ENCODE measurements at places on chromosomes 12 and 14.

DNA sequence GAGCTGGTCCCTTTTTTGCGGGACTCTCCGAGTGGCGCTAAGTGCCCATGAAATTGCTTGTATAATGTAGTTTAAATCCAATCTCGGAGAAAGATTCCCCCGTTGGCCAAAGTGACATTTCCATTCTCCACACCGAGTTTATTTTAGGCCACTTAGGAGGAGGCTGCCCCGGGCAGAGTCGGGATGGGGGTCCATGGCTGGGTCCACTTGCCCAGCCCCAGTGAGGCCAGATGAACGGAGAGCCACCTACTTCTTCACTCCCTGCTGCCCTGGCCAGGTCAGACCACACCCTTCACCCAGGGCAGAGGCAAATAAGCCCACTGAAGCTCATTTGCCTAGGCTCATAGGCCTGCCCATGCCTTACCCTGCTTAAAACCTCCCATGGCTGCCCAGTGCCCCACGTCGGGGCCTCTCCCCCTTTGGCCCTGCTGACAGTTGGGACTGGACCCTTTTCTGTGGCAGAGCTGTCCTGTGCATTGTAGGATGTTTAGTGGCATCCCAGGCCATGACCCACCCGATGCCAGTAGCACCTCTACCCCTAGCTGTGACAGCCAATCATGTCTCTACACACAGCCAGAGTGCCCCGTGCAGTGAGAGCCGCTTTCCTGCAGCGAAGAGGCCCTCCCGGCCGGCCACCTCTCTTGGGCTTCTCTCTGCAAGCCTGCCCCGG, 51.3 kb downstream of the FAM222A start:
- DNase-seq = no peak

GRCh38 chr12:58894040-58894439, 26.3 kb downstream of the LRIG3 start:
- no peak for DNase-seq

- DNase-seq = no peak
These were observed 386.4 kb upstream of the STXBP6 start for GRCh38 chr14:25436288-25436875.

GRCh38 chr14:104723651-104724406, at the start of gene ADSS1:
Gene ADSS1 (plus strand): TSS chr14:104724229. CDS start chr14:104724271, 42 bp downstream.
- DNase-seq = peak; percentile 69

DNA sequence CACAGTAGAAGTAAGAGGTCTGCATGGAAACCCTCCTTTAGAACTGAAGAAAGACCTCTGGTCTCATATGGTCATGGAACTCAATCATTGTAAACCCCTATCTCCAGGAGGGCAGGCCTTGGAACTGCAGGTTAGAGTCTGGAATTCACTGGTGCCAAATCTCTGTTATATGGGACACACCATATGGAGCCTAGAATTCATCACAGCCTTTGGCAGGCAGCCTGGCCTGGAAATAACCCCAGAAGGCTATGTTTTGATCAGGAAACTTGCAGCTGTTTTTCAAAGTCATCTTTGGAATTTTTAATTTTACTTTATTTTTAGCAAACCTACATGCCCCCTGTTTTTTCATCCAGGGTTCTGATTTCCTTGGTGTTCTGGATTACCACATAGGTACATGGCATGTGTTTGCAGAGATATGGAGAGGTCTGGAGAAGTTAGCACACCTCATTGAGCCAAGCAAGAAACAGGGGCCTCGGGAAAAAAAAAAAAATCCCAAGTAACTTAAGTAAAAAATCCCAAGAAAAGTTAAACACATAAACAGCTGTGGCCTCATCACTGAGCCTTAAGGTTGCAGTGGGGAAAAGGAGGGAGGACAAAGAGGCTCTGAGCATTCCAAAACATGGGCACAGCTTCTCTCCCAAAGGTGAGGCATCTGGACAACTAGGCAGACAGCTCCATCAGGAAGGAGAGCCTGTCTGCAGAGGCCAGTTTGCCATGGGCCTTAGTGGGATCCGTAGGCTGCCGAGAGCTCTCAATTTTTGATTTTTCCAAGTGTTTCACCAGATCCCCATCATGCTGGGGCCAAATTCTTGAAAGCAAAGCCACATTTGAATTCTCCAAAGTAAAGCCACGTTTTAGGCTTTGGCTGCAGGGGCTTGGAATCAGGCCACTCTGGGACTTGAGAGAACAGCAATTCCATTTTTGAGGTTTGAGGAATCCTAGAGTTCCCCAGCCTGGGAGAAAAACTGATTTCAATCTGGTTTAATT, 339.6 kb upstream of the TBX3 start:
- no peak for DNase-seq

- no peak for DNase-seq
These were observed 183.7 kb downstream of the DACT1 start for GRCh38 chr14:58821421-58821820.

DNA sequence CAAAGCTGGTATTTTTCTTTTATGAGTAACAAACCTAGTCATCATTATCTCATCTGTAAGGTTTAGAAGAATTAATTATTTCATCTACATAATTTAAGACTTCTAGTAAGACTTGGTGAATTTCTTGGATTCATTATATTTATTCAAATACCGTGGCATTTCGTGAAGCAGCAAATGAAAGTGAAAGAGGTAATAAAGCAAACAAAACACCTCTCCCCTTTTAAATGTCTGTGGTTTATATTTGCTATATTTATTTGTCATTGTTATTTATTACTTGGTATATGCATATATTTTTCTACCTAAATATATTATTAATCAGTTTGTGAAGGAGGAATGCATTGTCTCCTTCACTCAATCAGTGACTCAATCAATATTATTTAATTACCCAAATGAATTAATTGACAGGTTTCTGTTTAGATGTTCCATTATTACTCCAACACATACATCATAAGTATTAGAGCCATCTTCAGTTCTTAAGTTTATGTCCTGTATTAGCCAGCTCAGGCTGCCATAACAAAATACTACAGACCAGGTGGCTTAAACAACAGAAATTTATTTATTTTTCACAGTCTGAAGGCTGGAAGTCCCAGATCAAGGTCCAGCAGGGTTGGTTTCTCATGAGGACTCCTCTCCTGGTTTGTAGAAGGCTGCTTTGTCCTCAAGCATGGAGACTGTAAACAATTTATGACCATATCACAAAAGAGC, 6.6 kb downstream of the CFAP54 start:
- DNase-seq = no peak

DNA sequence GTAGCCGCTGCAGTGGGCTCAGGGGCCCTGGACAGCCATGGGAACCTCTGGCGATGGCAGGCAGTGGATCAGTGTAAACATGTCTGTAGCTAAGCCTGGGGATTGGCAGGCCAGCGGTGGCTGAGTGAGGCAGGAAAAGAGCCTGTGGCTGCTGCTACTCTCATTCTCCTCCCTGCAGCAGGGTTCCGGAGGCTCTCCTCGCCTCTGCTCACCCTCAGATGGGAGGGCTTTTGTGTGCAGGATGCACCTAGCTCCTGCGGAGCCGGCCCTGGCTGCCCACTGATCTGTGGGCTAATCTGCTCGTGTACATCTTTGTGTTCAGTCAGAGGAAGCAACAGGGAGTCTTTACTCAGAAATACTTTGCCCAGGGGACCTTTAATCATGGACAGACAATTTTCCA, 59.5 kb downstream of the GALNT8 start:
- no peak for DNase-seq

- DNase-seq = no peak
These were observed 77.7 kb downstream of the PPP2R5C start for GRCh38 chr14:101839236-101839635.

DNA sequence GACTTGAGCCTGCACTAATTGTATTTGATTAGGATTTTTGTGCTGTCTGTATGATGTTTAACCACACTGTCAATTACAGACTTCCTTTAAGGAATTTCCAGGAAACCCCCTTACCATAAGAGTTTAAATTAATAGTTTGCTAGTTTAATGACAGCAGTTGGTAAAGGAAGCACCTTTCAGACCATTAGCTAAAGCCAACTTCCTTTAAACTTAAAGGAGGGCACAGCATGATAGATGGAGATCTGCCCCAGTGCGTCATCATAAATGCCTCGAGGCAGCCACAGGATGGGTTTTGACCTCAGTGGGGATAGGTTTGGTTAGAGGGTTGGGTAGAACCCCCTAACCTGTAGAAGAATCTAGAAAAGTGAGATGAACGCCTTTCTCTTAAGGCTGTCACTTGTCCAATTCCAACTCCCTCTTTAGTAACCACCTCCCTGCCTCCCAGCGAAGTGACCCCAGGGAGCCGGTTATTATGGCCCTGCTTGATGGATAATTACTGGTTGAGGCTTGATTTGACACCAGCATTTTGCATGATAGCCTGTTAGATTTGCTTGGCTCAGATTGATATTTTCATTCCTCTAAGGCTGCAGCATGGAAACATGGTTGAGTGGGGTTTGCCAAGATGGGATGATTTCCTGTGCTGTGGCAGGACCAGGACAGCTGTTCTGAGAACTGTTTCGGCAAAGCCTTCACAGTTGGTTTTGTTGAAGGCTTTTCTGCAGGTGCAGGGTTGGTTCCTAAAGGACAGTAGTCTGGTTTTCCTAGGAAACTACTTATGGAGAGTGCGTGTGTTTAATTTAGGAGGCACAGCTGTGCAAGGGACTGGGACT, 62.7 kb downstream of the CHST11 start:
- DNase-seq = no peak

- DNase-seq = no peak
These were observed 22.9 kb downstream of the NDUFA12 start for GRCh38 chr12:94980577-94980976.

DNA sequence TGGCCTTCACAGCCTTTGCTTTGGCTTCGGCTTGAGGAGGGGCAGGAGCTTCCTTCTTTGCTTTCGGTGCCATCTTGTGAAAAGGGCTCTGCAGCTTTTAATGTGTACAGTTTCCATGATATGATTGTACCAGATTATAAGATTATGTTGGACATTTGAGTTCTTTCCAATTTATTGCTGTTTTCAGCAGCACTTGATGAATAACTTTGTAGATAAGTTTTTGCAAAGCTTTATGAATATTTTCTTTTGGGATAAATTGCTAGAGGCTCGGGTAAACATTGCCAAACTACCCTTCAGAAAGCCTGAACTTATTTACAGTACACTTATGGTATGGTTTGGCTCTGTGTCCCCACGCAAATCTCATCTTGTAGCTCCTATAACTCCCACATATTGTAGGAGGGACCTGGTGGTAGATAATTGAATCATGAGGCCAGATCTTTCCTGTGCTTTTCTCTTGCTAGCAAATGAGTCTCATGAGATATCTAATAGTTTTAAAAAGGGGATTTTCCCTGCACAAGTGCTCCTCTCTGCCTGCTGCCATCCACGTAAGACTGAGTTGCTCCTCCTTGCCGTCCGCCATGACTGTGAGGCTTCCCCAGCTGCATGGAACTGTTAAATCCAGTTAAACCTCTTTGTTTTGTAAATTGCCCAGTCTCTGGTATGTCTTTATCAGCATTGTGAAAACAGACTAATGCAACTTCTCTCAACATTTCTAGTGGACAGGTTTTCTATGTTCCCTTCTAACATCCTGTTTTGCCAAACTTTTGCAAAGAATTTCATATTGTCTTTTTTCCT, 70.4 kb downstream of the RCOR1 start:
- DNase-seq = peak; percentile 64

GRCh38 chr12:122081697-122082221, 3.2 kb downstream of the MLXIP start:
- no peak for DNase-seq

DNA sequence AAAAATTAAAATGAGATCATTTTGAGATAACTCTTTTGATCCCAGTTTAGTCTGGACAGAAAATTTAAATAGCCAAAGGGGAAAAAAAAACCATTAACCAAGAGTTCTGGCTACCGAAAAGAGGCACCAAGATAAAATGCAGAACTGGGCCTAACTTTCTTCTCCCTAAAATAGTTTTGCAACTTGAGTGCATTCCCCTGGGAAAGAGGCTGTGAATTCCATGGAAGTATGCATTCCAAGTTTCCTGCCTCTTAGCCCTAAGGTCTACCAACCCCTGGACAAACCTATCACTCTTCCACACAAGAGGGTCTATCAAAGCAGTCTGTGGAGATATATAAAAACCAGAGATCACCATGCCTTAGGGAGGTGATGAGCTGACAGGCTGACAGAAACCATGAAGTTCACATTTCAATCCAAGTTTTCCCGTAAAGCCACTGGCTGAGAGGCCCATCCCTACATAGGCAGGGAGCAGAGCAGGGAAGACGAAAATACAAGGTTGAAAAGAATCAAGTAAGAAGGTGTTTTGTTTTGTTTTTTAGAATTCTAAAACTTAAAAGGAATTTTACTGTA, 33.8 kb downstream of the DCP1B start:
- peak; percentile 27 for DNase-seq

- DNase-seq = no peak
These were observed 26.2 kb downstream of the ZCRB1 start for GRCh38 chr12:42299392-42300308.

DNA sequence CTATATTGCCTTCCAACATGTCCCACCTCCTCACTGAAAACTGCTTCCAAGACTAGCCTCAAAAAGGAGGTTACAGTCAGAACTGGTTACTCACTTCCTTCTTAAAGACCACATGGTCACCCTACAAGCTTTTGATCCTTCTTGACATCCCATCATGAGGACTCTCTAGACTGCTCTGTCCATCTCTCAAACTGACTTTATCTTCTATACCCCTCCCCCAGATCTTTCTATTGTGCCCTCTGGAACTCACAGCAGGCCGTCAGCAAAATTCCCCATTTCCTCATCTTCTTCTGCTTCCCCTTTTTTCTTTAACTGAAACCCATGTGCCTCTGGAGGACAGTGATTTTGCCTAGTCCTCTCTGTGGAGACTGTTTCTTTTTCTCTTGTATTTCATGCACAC, 18.1 kb upstream of the IGF1 start:
- no peak for DNase-seq

DNA sequence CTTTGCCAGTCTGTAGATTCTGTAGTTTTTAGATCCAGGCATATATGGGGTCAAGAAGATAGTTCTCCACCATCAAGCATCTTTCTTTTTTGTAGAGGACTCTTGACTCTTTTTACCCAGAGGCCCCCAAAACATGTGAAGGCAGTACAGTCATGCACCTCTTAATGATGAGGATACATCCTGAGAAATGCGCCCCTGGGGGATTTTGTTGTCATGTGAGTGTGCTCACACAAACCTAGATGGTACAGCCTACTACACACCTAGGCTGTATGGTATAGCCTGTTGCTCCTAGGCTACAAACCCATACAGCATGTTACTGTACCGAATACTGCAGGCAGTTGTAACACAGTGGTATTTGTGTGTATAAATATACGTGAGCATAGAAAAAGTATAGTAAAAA, 23.0 kb downstream of the EVL start:
- no peak for DNase-seq

DNA sequence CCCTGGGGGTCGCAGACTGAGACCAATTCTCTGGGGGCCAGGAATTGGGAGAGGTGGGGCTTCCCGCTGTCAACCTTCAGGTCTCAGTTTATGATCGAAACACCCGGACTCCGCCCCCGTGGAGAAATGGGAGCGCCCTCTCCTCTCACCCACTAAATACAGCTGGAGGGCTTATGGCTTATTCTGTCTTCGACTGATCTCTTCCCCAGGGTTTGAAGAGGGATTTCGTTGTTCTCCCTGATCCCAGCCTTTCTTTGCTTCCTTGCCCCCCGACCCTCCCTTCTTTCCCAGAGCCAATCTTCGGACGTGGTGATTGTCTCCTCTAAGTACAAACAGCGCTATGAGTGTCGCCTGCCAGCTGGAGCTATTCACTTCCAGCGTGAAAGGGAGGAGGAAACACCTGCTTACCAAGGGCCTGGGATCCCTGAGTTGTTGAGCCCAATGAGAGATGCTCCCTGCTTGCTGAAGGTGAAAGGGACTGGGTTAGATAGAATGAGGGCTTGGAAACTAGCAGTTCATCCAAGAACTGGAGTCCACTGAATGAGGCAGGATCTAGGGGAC, 607 bp downstream of the OS9 start:
- no peak for DNase-seq

- no peak for DNase-seq
These were observed 105.3 kb downstream of the PRKD1 start for GRCh38 chr14:29822430-29822709.

- no peak for DNase-seq
These were observed 457.8 kb upstream of the FBXO33 start for GRCh38 chr14:39890026-39890425.
